COR-L47 (cell line): ENCODE measurements at places on chromosomes 12 and 14.

- peak; percentile 48 for DNase-seq
Observed at GRCh38 chr14:70640938-70641547, 673 bp upstream of the TTC9 start.

DNA sequence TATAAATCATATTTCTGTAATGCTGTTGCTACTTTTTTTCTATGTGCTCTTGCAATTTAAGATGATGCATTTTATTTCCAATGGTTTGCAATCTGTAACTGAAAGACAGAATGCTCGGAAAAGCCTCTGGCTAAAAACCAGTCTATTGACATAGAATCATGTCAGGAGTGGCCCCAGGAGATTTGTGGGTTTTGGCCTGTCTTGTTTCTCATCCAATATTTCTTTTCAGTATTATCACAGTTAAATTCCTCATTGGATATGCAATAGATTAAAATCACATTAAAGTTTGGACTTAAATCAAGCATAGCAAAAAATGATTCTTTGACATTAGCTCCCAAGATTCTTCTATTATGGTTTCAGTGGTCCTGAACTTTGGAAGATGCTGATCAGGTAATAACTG is 19.1 kb upstream of the SLC38A2 start:
- no peak for DNase-seq

- peak; percentile 59 for DNase-seq
Observed at GRCh38 chr12:49342914-49343731, 3.6 kb upstream of the DNAJC22 start.

DNA sequence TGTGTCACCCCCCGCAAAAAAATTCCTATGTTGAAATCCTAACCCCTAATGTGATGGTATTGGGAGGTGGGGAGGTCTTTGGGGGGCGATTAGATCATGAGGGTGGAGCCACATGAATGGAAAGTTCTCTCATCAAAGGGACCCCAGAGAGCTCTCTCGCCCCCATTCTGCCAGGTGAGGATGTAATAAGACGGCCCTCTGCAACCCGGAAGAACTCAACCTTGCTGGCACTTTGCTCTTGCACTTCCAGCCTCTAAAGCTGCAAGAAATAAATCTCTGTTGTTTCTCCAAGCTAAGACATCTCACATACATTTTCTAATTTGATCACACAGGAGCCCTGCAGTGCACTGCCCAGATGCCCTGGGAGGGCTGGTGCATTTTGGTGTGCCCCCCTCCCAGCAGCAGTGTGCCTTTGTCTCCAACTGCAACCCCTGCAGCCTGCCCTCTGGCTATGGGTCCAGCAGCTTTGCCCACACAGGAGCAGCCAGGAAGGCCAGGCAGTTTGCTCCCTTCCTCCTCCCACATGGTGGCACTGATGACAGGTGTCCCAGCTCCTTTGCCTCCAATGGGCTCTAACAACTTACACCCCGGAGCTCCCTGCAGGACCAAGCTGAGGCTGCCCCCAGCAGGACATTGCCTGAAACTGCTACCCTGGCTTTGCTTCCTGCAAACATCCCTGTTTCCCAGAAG is 59.3 kb downstream of the C14orf132 start:
- DNase-seq, result peak; percentile 93

GRCh38 chr12:63149909-63150712 is 890 bp downstream of the AVPR1A start:
- no peak for DNase-seq

- no peak for DNase-seq
Observed at GRCh38 chr12:26786865-26787514, 46.0 kb downstream of the ITPR2 start.

GRCh38 chr12:38268612-38269011 is 48.0 kb upstream of the ALG10B start:
- DNase-seq, result no peak

DNA sequence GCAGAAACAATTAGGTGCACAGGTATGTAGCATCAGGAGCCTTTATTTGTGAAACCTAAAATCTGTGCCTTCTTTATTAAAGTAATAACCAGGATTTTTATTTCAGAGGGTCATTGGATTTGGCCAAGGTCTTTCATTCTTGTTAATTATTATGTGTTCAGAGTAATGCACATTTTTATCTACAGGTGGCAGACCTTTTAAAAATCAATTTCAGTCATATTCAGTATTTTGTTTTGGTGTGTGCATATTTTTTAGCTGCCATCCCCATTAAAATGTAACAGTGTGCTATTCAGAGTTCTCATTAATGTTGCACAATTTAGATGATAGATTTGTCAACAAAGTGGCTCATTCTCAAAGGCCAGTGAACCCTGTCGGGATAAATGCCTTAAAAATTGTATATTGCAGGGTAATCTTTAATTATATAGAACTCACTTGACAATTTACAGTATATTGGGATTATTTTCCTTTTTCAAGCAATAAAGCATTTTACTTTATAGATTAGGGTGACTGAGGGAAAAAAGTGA is 319.3 kb upstream of the SOX5 start:
- DNase-seq, result no peak

DNA sequence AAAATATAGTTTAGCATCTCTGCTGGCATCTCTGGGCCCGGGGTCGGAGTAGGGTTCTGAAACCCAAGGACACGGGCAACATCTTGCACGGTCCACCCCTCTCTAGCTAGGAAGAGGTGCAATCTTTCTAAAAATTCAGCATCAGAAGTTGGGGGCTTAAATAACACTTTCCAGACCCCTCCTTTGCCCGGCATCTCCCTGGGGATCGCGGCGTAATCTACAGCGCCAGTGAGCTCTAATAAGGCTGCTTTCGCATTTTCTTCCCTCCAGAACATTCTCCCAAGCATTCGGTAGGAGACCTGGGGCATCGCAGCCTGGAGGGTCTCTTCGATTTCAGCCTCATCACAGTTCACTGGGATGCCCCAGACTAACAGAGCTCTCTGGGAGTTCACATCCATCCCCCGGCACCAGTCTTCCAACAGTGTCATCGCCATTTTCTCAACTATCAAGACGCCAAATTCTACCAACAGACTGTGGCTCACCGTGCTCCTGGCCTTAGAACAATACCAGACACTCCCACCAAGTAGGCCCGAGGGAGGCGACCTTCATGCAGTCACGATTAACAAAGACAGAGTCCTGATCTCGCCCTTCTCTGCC is 880 bp downstream of the PNMA1 start:
- no peak for DNase-seq

DNA sequence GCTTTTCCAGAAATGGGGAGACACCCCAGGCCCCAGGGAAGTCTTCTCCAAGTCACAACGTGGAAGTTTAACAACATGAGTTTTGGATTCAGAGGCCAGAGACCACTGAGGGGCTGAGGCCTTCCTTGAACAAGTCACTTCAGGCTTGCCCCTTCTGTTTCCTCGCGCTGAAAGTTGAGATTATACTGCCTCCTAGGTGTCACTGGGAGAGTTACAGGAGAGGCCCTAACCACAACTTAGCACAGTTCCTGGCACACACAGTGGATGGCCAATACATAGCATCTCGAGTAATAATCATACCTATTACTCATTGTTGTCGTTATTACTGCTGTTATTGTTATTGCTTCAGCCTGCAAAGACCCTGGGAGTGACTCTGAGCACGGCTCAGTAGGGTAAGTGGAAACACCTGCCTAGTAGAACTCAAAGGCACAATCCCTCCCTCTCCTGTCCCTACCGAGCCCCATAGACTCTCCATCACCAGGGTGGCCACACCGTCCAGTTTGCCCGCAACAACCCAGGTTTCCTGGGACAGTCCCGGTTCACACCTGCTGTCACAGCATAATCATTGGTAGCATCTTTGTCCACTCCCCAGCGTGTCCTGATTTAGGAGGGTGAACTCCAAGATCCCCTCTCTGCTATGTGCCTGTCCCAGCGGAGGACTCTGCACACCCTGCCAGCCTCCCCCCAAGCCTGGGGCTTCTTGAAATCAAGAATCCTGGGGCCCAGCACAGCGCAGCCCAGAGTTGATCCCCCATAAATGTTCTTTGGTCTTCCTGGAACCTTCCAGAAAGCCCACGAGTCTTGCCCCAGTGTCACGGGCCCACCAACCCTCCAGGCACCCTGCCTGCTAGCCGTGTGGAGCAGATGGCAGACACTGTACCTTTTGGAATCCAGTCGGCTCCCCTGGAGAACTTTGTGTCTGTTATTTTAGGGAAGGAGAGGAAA is 85.0 kb downstream of the SYNE3 start:
- peak; percentile 9 for DNase-seq

DNA sequence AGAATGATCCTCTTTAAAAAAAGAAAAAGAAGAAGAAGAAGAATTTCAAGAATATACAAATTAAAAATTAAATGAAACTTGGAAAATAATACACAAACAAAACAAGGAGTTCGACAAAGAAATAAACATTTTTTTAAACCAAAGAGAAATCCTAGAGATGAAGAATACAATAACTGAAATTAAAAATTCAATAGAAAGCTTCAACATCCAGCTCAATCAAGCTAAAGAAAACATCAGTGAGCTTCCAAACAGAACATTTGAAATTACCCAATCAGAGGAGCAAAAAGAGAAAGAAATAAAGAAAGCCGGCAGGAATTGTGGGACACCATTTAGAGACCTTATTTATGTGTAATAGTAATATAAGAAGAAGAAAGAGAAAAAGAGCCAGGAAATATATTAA is 37.2 kb upstream of the RHOJ start:
- DNase-seq, result no peak

- no peak for DNase-seq
Observed at GRCh38 chr12:62215506-62215905, 44.7 kb upstream of the USP15 start.

GRCh38 chr12:114405519-114406271 is at the start of gene TBX5:
TSS of gene TBX5 (minus strand) at chr12:114406144. CDS start at chr12:114403898, 2,246 bp downstream.
- DNase-seq, result no peak

DNA sequence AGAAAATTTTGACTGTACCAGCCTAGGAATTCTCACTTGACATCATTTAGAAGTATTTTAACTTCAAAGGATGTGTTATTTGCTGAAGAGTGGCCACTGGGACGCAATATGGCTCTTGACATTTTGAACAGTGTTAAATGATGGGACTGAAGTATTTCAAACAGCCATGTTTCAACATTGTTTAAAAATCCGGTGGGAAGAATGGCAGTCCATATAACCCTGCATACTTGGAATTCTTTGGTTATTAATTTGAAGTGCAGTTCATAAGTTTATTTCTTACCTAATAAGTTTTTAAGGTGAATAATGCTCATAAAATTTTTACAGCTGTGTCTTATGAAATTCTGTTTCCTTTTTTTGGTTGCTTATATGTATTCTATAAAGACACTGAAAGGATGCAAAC is 8.3 kb downstream of the TMTC2 start:
- DNase-seq, result no peak

DNA sequence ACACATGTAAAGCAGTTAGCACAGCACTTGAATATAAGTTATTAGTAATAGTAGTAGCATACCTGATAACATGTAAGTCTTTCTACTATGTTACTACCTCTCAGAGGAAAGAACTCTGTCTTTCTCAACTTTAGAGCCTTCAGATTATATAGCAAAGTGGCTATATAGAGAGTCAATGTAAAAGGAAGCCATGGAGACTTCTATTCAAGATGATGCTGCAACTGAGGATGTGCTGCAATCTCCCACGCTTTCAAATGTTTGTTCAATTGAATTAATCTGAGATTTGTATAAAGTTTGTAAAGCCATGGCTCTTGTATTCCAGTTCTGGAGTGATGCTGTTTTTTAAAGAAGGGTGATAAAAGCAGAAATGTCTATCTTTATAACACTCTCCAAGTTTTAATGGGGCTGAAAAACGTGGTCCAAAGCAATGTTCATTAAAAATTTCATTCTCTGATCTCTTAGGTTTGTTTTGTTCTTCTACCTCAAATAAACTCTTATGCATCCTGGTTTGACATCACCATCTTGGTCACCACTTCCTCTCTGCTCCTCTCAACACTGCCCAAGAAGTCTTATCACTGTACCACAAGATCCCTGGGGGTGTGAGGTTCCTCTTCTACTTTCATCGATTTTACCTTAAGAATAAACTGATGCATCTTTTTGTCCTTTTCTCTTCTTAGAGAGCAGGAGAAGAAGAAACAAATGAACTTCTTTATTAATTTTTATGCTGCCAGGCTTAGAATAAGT is 40.6 kb downstream of the C12orf42 start:
- DNase-seq, result no peak

- DNase-seq, result no peak
Observed at GRCh38 chr12:89350630-89351488, 1.4 kb downstream of the DUSP6 start.

- DNase-seq, result no peak
Observed at GRCh38 chr12:11947213-11947612, 123.5 kb upstream of the BCL2L14 start.

DNA sequence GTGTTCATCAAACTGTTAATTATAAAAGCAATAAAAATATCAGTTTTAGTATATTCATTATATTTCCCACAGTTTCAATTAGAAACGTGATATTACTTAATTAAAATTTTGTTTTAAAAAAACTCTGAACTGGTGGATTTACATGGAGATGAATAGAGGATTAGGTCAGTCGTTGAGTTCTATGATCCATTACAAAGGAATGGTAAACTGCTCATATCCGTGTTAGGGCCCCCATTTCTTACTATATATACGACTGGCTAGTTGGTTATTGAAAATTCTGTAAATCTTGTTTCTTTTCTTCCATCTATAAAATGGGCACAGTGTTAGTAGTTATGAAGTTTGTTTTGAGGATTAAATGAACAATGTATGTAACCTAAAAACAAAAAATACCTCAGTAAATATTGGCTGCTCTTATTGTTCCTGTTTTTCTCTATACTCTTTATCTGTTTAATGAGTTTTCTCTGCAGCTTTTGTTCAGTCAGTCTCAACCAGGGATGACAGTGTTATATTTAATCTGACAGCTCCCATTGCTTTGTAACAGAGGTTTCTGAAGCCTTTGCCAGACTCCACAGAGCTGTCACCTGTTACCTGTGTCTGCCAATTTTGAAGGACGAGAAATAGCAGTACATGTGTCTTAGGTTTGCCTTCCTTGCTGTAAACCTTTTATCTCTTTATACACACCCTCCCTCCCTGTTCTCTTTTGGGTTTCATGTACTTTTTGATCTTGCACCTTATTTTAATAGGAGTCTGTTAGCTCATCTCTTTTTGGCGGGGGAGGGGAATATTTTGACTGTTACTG is 41.5 kb downstream of the FRS2 start:
- DNase-seq, result no peak

GRCh38 chr12:14113031-14113430 is 131.6 kb upstream of the GRIN2B start:
- no peak for DNase-seq

GRCh38 chr14:90388437-90388836 is 8.4 kb upstream of the CALM1 start:
- DNase-seq, result no peak

DNA sequence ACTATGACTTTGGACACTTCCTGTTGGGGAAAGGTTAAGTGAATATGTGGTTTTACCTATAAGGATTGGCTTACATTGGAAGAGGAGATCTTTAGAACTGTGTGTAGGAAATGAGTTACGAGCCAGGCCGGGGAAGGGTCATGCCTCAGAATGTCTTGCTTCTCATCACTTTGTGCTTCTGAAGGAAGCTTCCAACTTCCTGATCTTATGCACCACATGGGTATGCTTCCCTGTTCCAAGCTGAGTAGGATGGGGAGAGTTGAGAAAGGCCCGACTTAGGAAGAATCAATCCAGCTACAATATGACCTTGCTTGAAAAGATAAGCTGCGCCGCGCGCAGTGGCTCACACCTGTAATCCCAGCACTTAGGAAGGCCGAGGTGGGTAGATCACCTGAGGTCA is 59.9 kb downstream of the STXBP6 start:
- no peak for DNase-seq

- DNase-seq, result no peak
Observed at GRCh38 chr14:73221945-73222344, 15.4 kb upstream of the PAPLN start.
